ENCODE measurements at places on chromosomes 1 and 21.

- DNase-seq, result no peak
Observed at GRCh38 chr21:39568361-39568760, 44.4 kb upstream of the B3GALT5 start.

- no peak for DNase-seq
Observed at GRCh38 chr1:116360429-116361173, 12.4 kb upstream of the ATP1A1 start.

DNA sequence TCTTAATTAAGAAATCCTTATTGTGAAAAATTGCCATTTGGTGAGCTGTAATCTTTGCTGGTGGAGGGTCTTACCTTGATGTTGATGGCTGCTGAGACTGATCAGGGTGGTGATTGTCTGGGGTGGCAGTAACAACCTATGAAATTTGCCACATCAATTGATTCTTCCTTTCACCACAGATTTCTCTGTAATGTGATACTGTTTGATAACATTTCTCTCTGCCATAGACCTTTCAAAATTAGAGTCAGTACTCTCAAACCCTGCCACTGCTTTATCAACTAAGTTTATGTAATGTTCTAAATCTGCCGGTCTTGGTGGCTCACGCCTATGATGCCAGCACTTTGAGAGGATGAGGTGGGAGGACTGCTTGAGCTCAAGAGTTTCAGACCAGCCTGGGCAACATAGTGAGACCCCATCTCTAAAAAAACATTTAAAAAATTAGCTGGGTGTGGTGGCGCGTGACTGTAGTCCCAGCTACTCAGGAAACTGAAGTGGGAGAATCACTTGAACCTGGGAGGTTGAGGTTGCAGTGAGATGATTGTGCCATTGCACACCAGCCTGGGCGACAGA lies 5.0 kb downstream of the KPNA6 start:
- no peak for DNase-seq

DNA sequence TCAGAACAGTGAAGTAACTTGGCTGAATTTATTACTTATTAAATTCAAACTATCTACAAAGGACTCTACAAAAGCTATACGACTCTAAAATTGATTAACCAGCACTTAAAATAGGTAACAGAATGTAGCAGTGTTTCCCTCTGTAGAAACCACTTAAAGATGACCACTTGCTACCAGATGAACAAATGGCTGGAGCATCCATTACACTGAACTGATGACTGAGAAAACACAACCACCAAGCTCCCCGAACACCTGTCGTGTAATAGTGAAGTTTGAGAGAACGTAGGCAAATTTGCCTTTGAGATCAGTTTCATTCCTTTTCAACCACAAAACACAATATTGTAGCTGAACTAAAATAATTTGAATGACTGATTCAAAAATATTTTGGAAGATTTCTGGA lies 226.7 kb downstream of the KCNT2 start:
- no peak for DNase-seq

- DNase-seq, result no peak
Observed at GRCh38 chr1:243471026-243471685, 215.3 kb downstream of the SDCCAG8 start.

GRCh38 chr21:39630827-39631226 lies 18.1 kb downstream of the B3GALT5 start:
- DNase-seq, result no peak

GRCh38 chr1:179228783-179229213 lies 679 bp downstream of the ABL2 start:
- DNase-seq, result no peak

DNA sequence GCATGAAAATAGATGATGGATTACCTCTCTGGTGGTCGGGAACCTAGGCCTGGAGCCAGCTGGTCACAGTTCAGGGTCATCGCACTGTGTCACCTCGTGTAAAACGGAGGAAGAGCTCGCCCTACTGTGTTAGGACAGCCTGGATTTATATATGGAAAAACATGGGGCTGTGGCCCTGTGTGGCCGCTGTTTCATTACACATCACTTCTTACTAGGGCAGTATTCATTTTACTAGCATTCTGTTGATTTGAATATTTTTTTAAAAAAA lies 104.5 kb upstream of the COL6A1 start:
- no peak for DNase-seq

- no peak for DNase-seq
Observed at GRCh38 chr1:8370046-8370881, 52.4 kb downstream of the SLC45A1 start.

- DNase-seq, result no peak
Observed at GRCh38 chr1:79006564-79006963, at the start of gene ADGRL4. ADGRL4 (minus strand) TSS chr1:79006730; CDS start chr1:79006654, 76 bp downstream.

GRCh38 chr1:205936846-205937586 lies 6.2 kb downstream of the SLC26A9 start:
- DNase-seq, result no peak

DNA sequence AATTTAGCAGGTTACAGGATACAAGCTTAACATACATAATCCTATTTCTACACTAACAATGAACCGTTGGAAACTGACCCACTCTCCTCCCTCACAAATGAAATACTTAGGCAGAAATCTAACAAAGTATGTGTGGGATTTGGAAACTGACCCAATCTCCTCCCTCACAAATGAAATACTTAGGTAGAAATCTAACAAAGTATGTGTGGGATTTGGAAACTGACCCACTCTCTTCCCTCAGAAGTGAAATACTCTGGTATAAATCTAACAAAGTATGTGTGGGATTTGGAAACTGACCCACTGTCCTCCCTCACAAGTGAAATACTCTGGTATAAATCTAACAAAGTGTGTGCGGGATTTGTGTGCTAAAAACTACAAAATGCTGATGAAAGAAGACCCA lies 60.3 kb downstream of the TRAF5 start:
- no peak for DNase-seq

DNA sequence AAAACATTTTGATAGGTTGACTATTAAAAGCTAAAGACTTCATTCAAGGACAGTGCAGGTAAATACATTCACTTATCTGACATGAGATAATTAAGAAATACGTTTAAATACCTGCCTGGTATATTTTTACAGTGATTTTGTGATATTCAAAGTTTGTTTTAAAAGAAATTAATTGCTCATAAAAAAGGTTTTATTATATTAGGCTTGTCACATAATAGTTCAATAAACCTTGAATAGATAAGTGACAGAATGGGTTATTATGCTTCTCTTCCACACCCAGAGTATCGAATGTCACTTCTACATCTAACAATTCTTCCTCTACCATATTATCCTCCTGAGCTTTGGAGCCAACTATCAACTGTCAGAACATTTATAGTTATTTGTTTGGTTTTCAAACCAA lies 60.0 kb downstream of the LTN1 start:
- no peak for DNase-seq

DNA sequence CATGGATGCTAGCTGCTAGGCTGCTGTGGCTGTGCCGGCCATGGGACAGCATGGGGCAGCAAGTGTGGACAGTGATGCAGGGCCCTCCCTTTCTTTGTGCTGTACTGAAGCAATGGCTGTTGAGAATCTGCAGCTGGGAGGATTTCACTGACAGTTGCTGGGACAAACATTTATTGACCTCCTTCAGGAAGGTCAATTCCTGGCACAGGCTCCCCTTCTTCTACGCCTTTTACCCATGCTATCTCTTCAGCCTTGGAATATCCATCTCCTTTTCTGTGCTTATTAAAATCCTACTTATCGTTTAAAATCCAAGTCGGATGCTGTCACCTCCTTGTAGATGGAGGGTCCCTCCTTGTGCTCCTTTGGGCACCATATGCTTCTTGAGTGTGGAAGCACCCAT lies 213.1 kb upstream of the USP24 start:
- DNase-seq, result no peak

DNA sequence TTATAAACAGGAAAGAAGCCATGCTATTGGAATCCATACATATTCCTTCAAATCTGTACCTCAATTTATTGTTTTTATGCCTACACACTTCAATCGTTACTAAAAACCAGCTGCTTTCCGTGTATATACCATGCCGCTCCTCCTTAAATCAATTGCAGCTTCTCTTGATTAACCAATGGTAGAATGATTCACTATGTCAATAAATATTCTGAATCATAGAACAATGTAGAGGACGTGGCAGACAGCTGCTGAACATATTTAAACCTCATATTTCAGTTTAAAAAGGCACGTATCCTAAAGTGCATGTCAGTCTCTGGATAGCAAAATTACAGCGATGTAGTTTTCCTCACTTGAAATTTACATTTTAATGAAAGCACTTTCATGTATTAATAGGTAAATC lies 100.4 kb downstream of the MRPL39 start:
- DNase-seq, result no peak

- no peak for DNase-seq
Observed at GRCh38 chr1:147225193-147225730, at the start of gene FMO5. FMO5 (minus strand) TSS chr1:147225339; CDS start chr1:147225029, 310 bp downstream.

DNA sequence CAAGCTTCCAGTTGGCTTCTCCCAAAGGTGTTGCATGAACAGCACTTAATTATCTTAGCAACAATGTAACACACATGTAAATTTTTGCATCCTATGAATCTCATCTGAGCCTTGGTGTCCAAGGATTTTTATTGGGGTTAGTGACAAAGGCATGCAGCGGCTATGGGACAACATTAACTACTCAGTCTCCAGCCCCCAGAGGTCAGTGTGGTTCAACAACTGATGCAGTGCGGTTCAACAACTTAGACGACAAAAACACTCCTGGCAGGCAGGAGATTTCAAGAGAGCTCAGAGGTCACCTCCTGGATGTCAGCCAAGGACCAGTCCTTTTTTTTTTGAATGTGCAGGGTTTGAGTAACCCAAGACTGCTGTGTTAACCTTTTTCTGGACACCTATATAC lies 77.5 kb upstream of the HMCN1 start:
- no peak for DNase-seq

DNA sequence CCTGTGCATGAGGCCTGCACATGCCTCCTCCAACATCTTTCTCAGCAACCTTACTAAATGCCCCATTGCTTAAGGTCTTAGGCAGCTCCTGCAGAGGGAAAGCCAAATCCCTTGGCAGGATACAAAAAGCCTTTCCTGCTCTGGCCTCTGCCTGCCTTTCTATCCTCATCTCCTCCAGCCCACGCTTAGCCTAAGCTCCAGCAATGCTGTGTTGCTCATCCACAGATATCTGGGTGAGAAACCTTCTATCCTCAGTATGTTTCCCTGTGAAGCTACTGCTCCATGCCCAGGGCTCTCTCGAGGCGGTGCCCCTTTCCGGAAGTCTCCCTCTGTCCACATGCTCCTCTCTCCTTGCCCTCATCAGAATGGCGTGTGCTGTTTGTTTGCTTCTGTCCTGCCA lies 37.0 kb upstream of the CCSAP start:
- DNase-seq, result no peak

- no peak for DNase-seq
Observed at GRCh38 chr1:56061824-56062223, 517.5 kb downstream of the PLPP3 start.

- no peak for DNase-seq
Observed at GRCh38 chr1:217140041-217140901, 417.0 kb upstream of the ESRRG start.

GRCh38 chr21:41016472-41016871 lies 151.5 kb upstream of the BACE2 start:
- DNase-seq, result no peak

- DNase-seq, result no peak
Observed at GRCh38 chr1:156582388-156583017, 3.0 kb downstream of the TTC24 start.
